Omental fat pad (tissue), 4 donors: ENCODE measurements at places on chromosomes 3 and 15. TPM values are rescaled to one million over a fixed set of nuclear protein-coding genes. Genes with fewer than 3 reads are reported as not detected.

GRCh38 chr15:57089815-57090495, 171.5 kb downstream of the TCF12 start:
- no peak for DNase-seq

GRCh38 chr15:78909791-78910228, 35.0 kb downstream of the CTSH start:
- no peak for DNase-seq

TMEM40 gene
- total RNA-seq = not detected

FBXL2 gene
- 13.5 TPM for total RNA-seq

DNA sequence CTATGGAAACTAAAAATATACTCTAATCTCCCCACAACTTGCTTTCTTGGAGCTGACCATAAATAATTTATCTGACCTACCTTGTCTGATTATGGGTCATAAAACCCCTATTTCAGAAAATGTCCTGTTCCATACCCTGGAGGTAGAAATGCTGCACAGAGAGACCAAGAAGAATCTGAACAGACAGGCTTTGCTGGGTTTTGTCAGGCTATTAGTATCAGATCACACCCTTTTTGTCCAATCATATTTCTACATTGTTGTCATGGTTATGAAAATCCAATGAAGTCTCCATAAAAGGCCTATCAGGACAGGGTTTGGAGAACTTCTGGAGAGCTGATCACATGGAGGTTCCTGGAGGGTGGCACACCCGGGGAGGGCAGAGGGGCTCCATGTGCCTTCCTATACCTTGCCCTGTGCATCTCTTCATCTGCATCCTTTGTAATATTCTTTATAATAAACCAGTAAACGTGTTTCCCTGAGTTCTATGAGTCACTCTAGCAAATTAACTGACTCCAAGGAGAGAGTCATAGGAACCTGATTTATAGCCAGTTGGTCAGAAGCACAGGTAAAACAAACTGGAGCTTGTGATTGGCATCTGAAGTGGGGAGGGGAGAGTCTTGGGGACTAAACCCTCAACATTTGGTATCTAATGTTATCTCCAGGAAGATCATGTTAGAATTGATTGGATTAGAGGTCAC, 58.1 kb downstream of the NGLY1 start:
- DNase-seq = no peak

DNA sequence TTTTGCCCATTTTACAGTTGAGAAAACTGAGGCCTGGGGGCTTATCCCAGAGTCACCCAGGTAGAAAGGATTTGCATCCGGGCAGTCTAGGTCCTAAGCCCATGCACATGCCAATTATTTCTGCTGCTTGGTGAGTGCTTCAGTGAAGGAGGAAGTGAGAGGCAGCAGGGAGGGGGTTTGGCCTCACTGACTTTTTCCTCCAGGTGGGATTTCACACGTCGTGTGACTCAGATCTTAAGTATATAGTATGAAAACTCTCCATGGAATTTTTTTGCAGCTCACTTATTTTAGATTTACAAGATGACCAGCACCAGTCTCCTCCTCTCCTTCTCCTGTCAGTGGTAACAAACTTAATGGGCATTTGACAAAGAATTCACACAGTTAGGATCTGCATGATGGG, 4.6 kb downstream of the ITGA11 start:
- no peak for DNase-seq

FILIP1L gene
- 49.8 TPM for total RNA-seq

DNA sequence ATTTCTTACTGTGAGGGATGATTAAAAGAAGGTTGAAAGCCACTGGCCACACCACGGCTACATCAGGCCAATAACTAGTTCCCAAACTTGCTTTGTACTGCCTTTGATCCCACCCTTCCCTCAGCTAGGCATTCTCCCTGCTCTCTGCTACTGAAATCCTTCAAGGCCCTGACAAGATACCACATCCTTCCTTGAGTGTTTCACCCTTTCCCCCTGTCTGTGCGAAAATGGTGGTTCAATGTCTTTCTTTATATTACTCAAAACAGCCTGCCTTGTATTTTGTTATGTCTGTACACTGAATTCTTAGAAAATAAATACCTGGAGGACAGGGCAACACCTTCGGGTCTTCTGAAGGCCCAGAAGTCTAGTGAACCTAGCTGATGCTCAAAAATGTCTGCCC, 932 bp upstream of the VPS8 start:
- DNase-seq = no peak

EID1 gene
- 235 TPM for total RNA-seq

GOLGA8Q gene
- 1.9 TPM for total RNA-seq

HES1 gene
- 13.5 TPM for total RNA-seq
